ENCODE measurements at places on chromosomes 7 and 10. TPM values are rescaled to one million over a fixed set of nuclear protein-coding genes. Genes with fewer than 3 reads are reported as not detected.

- no peak overlapping the region for H3K4me3 ChIP-seq
- H3K4me1 ChIP-seq = no peaks in the 10 kb centered on the region
- H3K27ac ChIP-seq = no peak overlapping the region
- no peaks in the 10 kb centered on the region for H3K36me3 ChIP-seq
- DNase-seq = no peak
These were observed 35.2 kb downstream of the POR start for GRCh38 chr7:75950111-75950681.

GRCh38 chr10:82240408-82240807 lies 365.4 kb downstream of the NRG3 start:
- no peak overlapping the region for H3K27ac ChIP-seq
- no peaks in the 10 kb centered on the region for H3K36me3 ChIP-seq
- no peak overlapping the region for H3K4me3 ChIP-seq
- no peaks in the 10 kb centered on the region for H3K4me1 ChIP-seq
- H3K27me3 ChIP-seq = no peaks in the 10 kb centered on the region

DNA sequence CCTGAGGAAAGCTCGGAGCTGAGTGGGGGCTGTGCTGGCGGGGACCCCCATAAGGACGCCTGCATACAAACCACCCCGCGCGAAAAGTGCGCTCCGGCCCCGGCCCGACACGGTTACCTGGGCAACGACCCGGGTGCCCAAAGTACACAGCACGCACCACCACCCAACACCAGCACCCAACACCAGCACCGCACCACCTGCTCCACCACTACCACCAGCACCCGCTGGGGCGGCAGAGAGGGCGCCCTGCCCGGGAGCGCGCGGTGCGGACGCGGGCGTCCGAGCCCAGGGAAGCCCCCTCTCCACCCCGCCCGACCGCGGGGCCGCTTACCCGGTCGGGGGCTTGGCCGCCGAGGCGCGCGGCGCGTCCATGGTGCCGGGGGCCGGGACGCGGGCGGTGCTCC lies 345 bp downstream of the COBL start:
- peaks cover 4% of the 10 kb centered on the region for H3K27me3 ChIP-seq
- H3K4me1 ChIP-seq = no peaks in the 10 kb centered on the region
- peak overlapping the region; percentile 66 for H3K27ac ChIP-seq
- peak; percentile 68 for DNase-seq
- no peaks in the 10 kb centered on the region for H3K36me3 ChIP-seq
- peak overlapping the region; percentile 58 for H3K4me3 ChIP-seq

DNA sequence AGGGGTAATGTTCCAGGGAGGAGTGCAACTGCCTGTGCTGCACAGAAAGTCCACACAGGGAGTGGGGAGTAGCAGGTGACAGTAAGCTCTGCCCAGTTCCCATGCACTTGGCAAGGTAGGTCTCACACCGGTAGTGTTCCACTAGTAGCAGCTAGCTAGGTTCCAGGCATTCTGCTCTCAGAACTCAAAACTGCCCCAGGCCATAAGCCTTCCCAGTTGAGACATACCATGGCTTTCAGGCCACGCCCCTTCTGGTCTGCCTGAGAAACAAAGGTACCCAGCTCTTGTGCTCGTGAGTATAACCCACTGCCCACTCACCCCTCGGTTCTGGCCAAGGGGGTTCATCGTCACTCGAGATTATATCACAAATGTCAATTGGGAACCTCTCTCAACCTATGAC lies 12.6 kb downstream of the CASP7 start:
- H3K27me3 ChIP-seq = no peaks in the 10 kb centered on the region
- peaks cover 12% of the 10 kb centered on the region for H3K36me3 ChIP-seq
- no peak overlapping the region for H3K4me3 ChIP-seq
- no peaks in the 10 kb centered on the region for H3K4me1 ChIP-seq
- no peak overlapping the region for H3K27ac ChIP-seq
- no peak for DNase-seq

DNA sequence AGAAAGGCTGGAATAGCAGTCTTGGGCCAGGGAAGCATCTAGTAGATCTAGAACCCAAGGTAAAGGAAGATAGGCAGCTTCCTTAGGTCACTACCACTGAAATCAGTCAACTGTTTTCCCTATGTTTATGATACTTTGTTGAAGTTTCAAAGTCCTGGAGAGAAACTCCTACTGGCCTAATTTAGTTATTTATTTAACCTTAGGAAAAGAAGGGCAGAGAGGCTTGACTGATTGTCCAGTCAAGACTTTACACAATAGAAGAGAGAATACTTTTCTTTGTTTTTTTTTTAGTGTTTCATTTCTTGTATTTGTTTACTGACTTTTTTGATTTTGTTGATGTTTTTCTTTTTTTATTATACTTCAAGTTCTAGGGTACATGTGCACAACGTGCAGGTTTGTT lies 138.9 kb upstream of the PHYHIPL start:
- H3K36me3 ChIP-seq = no peaks in the 10 kb centered on the region
- H3K4me3 ChIP-seq = no peak overlapping the region
- no peak for DNase-seq
- H3K27me3 ChIP-seq = no peaks in the 10 kb centered on the region

DNA sequence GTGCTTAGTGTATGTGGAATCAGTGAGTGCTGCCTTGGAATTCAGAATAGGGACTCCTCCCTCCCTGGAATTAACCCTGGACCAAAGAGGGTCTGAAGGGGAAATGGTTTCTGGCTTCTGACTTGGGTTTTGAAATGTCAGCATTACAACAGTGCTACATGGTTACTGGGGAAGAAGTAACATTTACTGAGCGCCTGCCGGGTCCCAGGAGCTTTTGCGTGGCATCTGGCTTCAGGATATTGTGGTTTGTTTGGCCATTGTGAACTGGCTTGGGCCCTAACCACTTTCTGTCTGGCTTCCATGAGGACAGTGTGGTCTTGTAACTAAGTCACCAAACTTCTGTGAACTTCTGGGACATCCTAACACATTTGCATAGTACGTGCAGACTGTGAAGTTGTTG lies 21.3 kb downstream of the TSPAN15 start:
- no peak overlapping the region for H3K27ac ChIP-seq
- no peak for DNase-seq
- no peaks in the 10 kb centered on the region for H3K36me3 ChIP-seq
- H3K27me3 ChIP-seq = no peaks in the 10 kb centered on the region
- H3K4me1 ChIP-seq = peaks cover 4% of the 10 kb centered on the region

Gene OR13A1
- total RNA-seq = not detected

DNA sequence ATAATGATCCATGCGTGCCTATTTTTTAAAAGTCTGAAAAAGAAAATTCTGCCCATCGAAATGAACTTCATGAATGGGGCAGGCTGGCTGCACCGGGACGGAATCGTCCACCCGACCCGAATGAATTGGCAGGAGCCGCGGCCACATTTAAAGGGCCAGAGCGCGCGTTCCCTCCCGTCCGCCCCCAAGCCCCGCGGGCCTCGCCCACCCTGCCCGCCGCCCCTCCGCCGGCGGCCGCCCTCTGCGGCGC lies 319 bp upstream of the GATA3 start:
- H3K4me3 ChIP-seq = peak overlapping the region; percentile 46
- peaks cover 86% of the 10 kb centered on the region for H3K27me3 ChIP-seq
- DNase-seq = no peak
- H3K4me1 ChIP-seq = peaks cover 23% of the 10 kb centered on the region
- H3K27ac ChIP-seq = no peak overlapping the region

GRCh38 chr7:128108641-128109423 lies 77.6 kb upstream of the LRRC4 start:
- DNase-seq = no peak
- H3K27me3 ChIP-seq = peaks cover 7% of the 10 kb centered on the region
- no peaks in the 10 kb centered on the region for H3K4me1 ChIP-seq
- H3K36me3 ChIP-seq = no peaks in the 10 kb centered on the region

GRCh38 chr7:28272461-28272877 lies 91.9 kb upstream of the JAZF1 start:
- no peaks in the 10 kb centered on the region for H3K4me1 ChIP-seq
- no peaks in the 10 kb centered on the region for H3K27me3 ChIP-seq
- no peaks in the 10 kb centered on the region for H3K36me3 ChIP-seq
- H3K27ac ChIP-seq = no peak overlapping the region
- DNase-seq = peak; percentile 29

Gene NFE2L3
- total RNA-seq = 13.0 TPM

DNA sequence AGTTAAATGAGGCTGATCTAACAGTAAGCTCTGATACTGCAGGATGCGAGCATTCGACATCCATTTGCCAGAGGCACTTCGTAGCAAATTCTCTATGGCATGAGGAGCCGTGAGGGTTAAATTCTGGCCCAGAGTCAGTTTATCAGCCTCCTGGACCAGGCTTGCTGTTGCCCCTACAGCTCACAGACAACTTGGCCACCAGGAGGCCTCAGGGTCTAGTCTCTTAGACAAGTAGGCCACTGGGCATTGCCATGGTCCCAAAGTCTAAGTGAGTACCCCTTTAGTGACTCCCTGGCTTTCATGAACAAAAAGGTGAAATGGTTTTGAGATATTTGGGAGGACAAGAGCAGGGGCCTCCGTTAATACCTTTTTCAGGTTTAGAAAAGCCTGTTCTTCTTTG lies 178.0 kb upstream of the MBL2 start:
- no peaks in the 10 kb centered on the region for H3K4me1 ChIP-seq
- H3K27me3 ChIP-seq = no peaks in the 10 kb centered on the region
- no peak overlapping the region for H3K4me3 ChIP-seq
- no peak for DNase-seq
- no peaks in the 10 kb centered on the region for H3K36me3 ChIP-seq

DNA sequence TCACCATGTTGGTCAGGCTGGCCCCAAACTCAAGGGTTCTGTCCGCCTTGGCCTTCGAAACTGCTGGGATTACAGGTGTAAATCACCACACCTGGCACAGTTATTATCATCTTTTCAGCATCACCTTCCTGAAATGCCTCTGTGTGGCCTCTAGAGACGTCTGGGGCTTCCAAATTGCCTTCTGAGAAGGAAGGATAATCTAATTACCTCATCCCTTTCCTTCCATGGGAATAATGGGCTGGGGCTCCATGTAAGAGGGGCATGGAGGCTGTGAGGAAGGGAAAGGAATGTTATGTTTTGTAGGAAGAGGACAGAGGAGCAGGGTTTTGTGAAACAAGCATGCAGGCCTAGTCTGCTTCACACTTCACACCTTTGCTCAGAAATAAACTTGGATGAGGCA lies 22.2 kb upstream of the PODXL start:
- DNase-seq = no peak
- no peaks in the 10 kb centered on the region for H3K27me3 ChIP-seq
- no peaks in the 10 kb centered on the region for H3K4me1 ChIP-seq
- no peaks in the 10 kb centered on the region for H3K36me3 ChIP-seq
- H3K27ac ChIP-seq = no peak overlapping the region
- no peak overlapping the region for H3K4me3 ChIP-seq

- no peak overlapping the region for H3K27ac ChIP-seq
- no peak overlapping the region for H3K4me3 ChIP-seq
- no peak for DNase-seq
- no peaks in the 10 kb centered on the region for H3K36me3 ChIP-seq
These were observed 123.1 kb upstream of the ADO start for GRCh38 chr10:62681211-62681940.

Gene SPDYE1
- not detected for total RNA-seq

DNA sequence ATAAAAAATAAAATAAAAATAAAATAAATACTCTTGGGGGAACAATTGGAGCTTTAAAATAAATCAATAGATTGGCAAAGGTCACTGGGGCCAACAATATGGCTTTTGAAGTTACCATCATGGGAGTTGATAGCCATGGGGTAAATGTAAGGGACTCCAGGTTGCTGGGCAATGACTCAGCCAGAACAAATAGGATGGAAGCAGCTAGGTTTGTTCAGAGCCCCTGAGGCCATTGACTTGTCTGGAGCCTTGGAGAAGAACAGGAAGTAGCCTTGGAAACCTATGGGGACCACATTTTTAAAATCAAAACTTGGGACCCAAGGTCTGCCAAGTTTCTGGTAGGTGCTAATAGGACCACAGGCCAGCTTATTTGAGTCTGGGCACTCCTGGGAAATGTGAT lies 20.2 kb upstream of the FRA10AC1 start:
- no peak for DNase-seq
- H3K4me1 ChIP-seq = no peaks in the 10 kb centered on the region
- no peaks in the 10 kb centered on the region for H3K27me3 ChIP-seq
- no peak overlapping the region for H3K4me3 ChIP-seq
- no peak overlapping the region for H3K27ac ChIP-seq

Gene SAMD9
- total RNA-seq = 12.9 TPM

Gene HABP2
- total RNA-seq = not detected

GRCh38 chr7:9250876-9251275 lies 817.5 kb downstream of the NXPH1 start:
- H3K27ac ChIP-seq = no peak overlapping the region
- DNase-seq = no peak
- H3K4me3 ChIP-seq = no peak overlapping the region
- H3K27me3 ChIP-seq = no peaks in the 10 kb centered on the region

Gene COMTD1
- 117 TPM for total RNA-seq

Gene GPRIN2
- 32.3 TPM for total RNA-seq

Gene ICA1
- total RNA-seq = 47.5 TPM

DNA sequence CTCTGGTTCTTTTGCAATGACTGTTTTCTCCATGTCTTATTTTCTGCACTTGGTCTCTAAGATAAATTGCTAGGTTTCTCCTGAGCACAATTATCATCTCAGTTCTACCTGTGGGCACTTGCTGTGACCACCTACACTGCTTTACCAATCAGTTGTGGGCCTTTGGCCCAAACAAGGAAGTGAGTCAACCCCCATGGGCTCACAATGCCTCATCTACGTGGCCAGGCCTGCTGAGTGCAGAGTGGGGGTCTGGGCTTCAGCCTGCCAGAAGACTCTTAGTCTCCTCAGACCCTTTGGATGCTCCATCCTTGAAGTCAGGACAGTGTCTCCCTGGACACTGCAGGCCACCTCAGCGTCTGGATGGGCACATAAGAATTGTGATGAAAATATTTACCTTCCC lies 20.3 kb downstream of the SCART1 start:
- H3K27me3 ChIP-seq = no peaks in the 10 kb centered on the region
- no peak overlapping the region for H3K4me3 ChIP-seq
- H3K4me1 ChIP-seq = no peaks in the 10 kb centered on the region
- DNase-seq = no peak
- H3K27ac ChIP-seq = no peak overlapping the region

DNA sequence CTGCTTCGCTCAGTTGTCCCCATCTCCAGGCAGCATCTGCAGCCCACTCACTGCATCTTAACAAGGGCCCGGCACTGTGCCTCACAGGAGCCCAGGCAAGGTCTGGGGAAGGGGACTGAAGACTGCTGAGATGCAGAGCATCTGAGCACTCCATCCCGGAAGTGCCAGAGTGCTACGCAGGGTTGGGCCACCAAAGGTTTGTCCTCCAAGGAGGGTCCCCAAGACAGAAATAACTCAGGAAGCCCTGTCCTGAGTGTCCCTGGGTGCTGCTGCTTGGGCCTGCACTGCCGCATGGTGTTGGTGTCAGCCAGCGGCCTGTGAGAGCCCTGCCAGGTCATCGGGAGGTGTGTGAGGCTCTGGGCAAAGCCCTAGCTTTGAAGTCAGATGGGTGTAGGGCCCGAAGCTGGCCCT lies 288.2 kb upstream of the ZMIZ1 start:
- no peak overlapping the region for H3K27ac ChIP-seq
- H3K36me3 ChIP-seq = no peaks in the 10 kb centered on the region
- no peaks in the 10 kb centered on the region for H3K27me3 ChIP-seq
- H3K4me1 ChIP-seq = no peaks in the 10 kb centered on the region

Gene TIAL1
- 126 TPM for total RNA-seq

Gene EEPD1
- 10.0 TPM for total RNA-seq

GRCh38 chr10:130844310-130844709 lies 467.2 kb downstream of the TCERG1L start:
- DNase-seq = no peak
- no peaks in the 10 kb centered on the region for H3K36me3 ChIP-seq
- no peaks in the 10 kb centered on the region for H3K4me1 ChIP-seq
- H3K27ac ChIP-seq = no peak overlapping the region

Gene HOXA6
- total RNA-seq = 10.9 TPM

Gene EGR2
- total RNA-seq = 0.20 TPM

Gene SLC16A12
- 0.24 TPM for total RNA-seq

Gene PHTF2
- total RNA-seq = 13.9 TPM

Gene RALA
- 55.6 TPM for total RNA-seq

GRCh38 chr10:50541921-50542320 lies 81.8 kb downstream of the SGMS1 start:
- no peak for DNase-seq
- H3K27me3 ChIP-seq = no peaks in the 10 kb centered on the region
- H3K36me3 ChIP-seq = no peaks in the 10 kb centered on the region
- no peak overlapping the region for H3K4me3 ChIP-seq

Measured in colonic mucosa (tissue), 4 donors.